BE2C (cell line): ENCODE measurements at places on chromosomes 5 and 9.

GRCh38 chr5:132750471-132751230, 3.4 kb downstream of the CCNI2 start:
- DNase-seq: no peak

DNA sequence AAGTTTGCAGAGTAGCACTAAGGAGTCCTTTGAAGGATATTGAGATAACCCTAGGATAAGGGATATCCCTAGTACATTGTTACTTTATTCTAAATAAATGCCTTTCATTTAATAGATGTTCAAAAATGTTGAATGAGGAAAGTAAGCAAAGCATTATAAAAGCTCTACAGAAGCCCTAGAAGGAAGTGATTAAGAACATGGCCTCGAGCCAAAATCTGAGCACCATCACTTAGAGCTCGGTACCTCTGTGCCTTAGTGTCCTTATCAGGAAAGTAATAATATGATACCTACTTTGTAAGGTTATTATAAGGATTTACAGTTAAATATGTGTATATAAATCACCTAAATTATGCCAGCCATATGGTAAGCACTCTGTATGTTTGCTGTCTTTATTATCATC, 242.6 kb downstream of the KIAA0825 start:
- peak; percentile 30 for DNase-seq

GRCh38 chr9:13550519-13550918, 271.0 kb upstream of the MPDZ start:
- DNase-seq: no peak

GRCh38 chr5:67496051-67496450, 299.5 kb upstream of the CD180 start:
- DNase-seq: no peak

DNA sequence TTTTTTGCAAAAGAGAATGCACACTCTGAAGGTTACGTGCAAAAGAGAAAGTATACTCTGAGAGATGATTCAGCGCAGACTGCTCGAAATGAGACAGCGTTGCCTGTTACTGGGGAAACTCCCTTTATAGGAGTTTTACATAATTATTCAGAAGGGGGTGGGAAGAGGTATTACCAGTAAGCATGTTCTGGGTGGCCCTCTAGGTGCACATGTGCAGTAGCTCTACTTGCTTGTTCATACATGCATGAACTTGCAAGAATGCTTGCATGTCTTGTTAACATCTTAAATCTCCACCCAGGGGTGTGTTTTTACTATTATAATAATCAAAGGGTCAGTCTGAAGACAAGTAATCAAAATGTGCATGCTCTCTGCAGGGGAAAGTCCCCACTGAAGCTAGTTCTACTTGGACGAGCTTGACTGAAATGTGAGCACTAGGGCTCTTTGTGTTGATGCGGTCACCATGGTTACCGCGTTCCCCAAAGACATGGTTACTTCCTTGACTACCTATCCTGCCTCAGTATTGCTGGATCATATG, 75.5 kb downstream of the SGCD start:
- DNase-seq: no peak

DNA sequence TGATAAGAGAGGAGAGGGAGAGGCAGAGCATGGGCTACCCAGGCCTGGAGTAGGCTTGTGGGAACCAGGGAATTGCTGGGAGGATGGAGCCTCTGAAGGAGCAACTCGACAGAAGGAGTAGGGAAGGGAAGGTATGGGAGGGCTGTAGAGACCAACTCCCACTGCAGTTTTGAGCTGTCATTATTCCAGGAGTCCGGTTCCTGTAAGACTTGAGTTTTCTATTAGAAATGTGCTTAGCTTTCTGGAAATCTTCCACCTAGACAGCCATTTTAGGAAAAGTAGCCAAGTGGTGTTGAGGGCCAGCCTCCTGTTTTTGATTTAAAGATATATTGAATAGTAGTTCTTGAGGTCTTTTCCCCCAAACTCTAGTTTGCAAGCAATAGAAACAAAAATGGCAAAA, 323.5 kb downstream of the LRRC70 start:
- DNase-seq: no peak

- DNase-seq: no peak
Observed at GRCh38 chr9:14326264-14326826, 12.4 kb upstream of the NFIB start.

DNA sequence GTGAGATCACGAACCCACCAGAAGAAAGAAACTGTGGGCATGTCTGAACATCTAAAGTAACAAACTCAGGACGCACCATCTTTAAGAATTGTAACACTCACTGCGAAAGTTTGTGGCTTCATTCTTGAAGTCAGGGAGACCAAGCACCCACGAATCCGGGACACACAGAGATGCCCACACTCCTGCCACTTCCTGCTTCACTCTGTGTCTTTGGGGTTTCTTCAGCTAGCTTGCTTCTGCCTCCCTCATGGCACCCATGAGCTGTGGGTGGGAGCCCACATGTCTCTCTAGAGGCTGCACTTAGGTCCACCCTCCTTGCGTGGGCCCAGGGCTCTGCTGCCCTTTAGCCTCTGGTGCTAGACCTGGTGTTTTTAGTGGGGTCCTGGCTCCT, 61.2 kb upstream of the CNOT6 start:
- no peak for DNase-seq

DNA sequence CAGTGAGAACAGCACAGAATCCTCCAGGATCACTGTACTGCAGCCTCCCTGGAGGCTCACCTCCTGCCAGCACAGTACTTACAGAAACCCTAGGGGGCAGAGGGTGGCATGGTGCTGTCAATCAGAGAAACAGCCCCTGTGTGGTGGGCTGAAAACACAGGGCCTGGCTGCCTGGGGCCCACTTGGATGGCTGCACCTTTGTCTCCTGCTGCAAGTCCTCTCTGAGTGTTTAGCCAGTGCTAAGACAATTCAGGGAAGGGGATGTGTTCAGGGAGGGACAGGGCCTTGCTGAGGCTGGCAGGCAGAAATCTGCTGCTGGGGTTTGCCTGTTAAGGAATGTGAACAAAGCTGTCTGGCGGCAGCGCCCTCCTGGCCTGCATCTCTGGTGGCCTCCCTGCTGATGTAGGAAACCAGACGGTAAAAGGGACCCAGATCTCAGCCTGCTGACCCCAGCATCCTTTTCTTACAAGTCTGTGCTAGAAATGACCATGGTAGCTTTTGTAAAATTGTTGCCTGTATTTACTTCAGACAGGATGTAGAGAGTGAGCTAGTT, 39.5 kb downstream of the PRRC2B start:
- no peak for DNase-seq

- no peak for DNase-seq
Observed at GRCh38 chr5:120779674-120780073, 315.6 kb downstream of the PRR16 start.

- DNase-seq: no peak
Observed at GRCh38 chr9:908536-909205, 67.2 kb downstream of the DMRT1 start.

GRCh38 chr5:86977190-86977589, 290.5 kb upstream of the RASA1 start:
- DNase-seq: no peak

GRCh38 chr9:1332156-1332555, 282.0 kb downstream of the DMRT2 start:
- no peak for DNase-seq

DNA sequence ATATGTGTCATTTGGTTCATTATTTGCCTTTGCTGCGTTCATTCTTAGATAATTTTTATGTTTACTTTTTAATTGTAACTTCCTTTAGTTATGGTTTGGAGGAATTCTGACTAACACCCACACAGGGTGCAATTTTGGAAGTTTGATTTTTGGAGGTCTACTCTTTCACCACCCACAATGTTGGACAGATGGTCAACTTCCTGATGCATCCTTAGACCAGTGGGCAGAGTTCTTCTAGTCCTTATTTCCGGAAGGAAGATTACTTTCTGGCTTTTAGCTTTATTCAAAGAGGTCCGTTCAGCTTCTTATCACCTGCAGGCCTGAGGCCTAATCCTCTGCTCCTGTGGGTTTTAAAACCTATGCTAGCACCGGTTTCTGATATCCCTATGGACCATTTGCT, 126.7 kb downstream of the MTX3 start:
- no peak for DNase-seq

- DNase-seq: no peak
Observed at GRCh38 chr9:71638627-71639026, 129.7 kb downstream of the CEMIP2 start.

- no peak for DNase-seq
Observed at GRCh38 chr5:128220841-128221240, 137.3 kb downstream of the SLC12A2 start.

- DNase-seq: no peak
Observed at GRCh38 chr5:21773456-21773855, 1079.7 kb downstream of the CDH12 start.

GRCh38 chr5:32299059-32299677, 13.6 kb downstream of the MTMR12 start:
- no peak for DNase-seq

- DNase-seq: no peak
Observed at GRCh38 chr5:58404734-58405133, 55.2 kb downstream of the PLK2 start.
